ENCODE measurements at places on chromosomes 7 and 10. TPM values are rescaled to one million over a fixed set of nuclear protein-coding genes. Genes with fewer than 3 reads are reported as not detected.

GRCh38 chr7:113444261-113444660, 325.9 kb upstream of the SMIM30 start:
- no peaks in the 10 kb centered on the region for H3K4me1 ChIP-seq
- no peak overlapping the region for H3K27ac ChIP-seq
- no peak overlapping the region for H3K4me3 ChIP-seq
- no peaks in the 10 kb centered on the region for H3K36me3 ChIP-seq

DNA sequence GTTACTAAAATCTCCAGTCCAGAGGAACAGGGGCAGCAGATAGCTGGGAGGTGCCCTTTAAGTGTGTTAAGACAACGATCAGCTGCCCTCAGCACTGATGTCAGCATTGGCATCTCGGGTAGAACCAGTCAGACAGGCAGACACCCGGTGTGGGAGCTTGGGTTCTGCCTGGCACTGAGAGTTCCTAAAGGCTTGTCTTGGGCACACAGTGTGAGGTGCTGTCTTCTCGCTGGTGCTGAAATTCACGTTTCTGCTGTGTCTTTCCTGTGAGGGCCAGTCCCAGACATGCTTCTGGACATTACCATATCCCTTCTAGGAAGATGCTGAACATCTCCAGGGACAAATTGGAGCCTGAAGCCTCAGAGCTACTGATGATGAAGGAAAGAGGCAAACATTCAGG, 156.2 kb downstream of the DNAJB6 start:
- no peak overlapping the region for H3K4me3 ChIP-seq
- H3K36me3 ChIP-seq, result no peaks in the 10 kb centered on the region
- H3K27ac ChIP-seq, result no peak overlapping the region
- DNase-seq, result no peak
- peaks cover 25% of the 10 kb centered on the region for H3K4me1 ChIP-seq

DNA sequence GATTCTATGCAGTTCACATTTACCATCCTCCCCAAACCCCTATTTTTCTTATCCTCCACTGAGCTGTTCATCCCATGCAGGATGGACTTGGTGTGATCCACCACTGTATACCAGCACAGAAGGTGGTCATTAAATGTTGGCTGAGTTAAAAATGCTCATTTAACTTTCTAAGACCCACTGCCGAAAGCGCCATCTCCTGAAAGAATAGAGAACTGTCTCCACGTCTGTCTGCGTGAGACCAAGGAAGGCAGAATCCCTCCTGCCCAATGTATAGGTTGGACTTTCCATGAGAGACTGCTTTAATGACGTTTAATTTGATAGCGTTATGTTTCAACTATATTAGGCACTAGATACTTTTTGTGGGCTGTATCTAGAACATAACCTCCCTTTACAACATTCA, 124.3 kb downstream of the GPAM start:
- no peaks in the 10 kb centered on the region for H3K4me1 ChIP-seq
- H3K27ac ChIP-seq, result no peak overlapping the region
- H3K4me3 ChIP-seq, result no peak overlapping the region
- DNase-seq, result no peak
- H3K27me3 ChIP-seq, result no peaks in the 10 kb centered on the region

DNA sequence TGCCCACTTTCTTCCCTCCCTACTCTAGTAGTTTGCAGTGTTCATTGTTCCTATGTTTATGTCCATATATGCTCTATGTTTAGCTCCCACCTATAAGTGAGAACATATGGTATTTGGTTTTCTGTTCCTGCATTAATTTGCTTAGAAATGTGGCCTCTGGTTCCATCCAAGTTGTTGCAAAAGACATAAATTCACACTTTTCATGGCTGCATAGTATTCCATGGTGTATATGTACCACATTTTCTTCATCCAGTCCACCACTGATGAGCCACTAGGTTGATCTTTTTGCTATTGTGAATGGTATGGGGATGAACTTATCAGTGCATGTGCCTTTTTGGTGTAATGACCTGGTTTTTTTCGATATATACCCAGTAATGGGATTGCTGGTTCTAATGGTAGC, 1089.1 kb downstream of the GRM8 start:
- H3K4me1 ChIP-seq, result no peaks in the 10 kb centered on the region
- no peak overlapping the region for H3K4me3 ChIP-seq
- DNase-seq, result no peak
- H3K27me3 ChIP-seq, result no peaks in the 10 kb centered on the region
- no peaks in the 10 kb centered on the region for H3K36me3 ChIP-seq

DNA sequence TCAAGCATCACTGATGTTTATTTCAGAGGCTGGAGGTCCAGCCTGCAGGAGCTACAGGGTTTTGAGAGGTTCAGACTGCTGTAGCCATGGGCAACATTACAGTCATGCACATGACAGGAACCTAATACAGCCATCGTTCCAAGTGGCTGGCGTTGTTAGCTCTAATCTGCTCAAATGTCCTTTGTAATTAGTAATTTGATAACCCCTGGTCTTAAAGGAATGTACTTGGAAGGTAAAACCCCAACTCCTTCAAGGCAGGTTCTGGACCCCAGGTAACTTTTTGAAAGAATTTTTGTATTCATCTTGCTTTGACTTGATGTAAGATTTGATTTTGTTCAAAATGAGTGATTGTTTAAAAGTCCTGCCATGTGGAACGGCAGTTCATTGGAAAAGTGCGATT, 34.7 kb upstream of the FOXI2 start:
- no peak overlapping the region for H3K4me3 ChIP-seq
- H3K27me3 ChIP-seq, result peaks cover 3% of the 10 kb centered on the region
- no peaks in the 10 kb centered on the region for H3K4me1 ChIP-seq
- no peaks in the 10 kb centered on the region for H3K36me3 ChIP-seq

DNA sequence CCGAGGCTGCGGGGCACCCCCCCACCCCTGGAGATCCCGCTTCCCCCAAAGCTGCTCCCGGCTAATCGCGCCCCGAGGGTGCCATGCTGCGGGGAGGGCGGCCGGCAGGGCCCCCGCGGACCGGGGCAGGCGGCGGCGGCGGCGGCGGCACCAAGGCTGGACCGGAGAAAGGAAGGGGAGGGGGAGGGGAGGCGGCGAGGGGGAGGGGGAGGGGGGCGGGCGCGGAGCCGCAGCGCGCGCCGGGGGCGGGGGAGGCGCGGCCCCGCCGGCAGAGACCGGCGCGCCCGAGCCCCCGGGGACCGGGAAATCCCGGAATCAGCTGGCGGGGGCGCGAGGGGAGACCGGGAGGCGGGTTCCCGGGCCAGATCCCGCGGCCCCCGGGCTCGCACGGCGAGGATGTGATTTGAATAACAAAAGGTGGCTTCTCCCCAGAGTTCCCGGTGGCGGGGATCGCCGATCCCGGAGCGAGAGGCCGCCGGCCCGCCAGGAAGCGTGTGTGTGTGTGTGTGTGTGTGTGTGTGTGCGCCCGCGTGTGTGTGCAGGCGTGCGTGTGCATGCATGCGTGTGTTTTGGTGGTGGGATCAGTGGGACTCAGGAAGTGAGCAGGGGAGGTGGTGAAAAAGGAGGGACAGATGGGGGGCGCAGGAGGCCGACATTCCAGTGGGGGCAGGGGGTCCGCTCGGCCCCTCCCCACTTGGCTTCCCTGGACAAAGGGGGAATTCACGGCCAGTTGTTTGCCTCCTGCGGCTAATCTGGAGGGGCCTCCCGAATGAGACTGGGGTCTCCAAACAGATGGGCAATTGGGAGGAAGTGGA, 99.5 kb downstream of the HIP1 start:
- peak; percentile 41 for DNase-seq
- H3K4me1 ChIP-seq, result peaks cover 18% of the 10 kb centered on the region
- H3K27ac ChIP-seq, result no peak overlapping the region
- H3K4me3 ChIP-seq, result peak overlapping the region; percentile 65

- DNase-seq, result no peak
- no peak overlapping the region for H3K4me3 ChIP-seq
- H3K27ac ChIP-seq, result no peak overlapping the region
- H3K36me3 ChIP-seq, result no peaks in the 10 kb centered on the region
These were observed 271.6 kb downstream of the CACNA2D1 start for GRCh38 chr7:82172017-82172416.

GRCh38 chr7:99453105-99453504, 12.9 kb downstream of the ATP5MF start:
- no peak overlapping the region for H3K27ac ChIP-seq
- H3K4me1 ChIP-seq, result no peaks in the 10 kb centered on the region
- no peak overlapping the region for H3K4me3 ChIP-seq

GRCh38 chr10:84548869-84549268, 220.5 kb downstream of the CCSER2 start:
- no peak overlapping the region for H3K4me3 ChIP-seq
- no peaks in the 10 kb centered on the region for H3K4me1 ChIP-seq
- no peaks in the 10 kb centered on the region for H3K36me3 ChIP-seq
- no peak overlapping the region for H3K27ac ChIP-seq
- peaks cover 5% of the 10 kb centered on the region for H3K27me3 ChIP-seq

- no peaks in the 10 kb centered on the region for H3K4me1 ChIP-seq
- H3K27ac ChIP-seq, result no peak overlapping the region
- no peaks in the 10 kb centered on the region for H3K27me3 ChIP-seq
- H3K4me3 ChIP-seq, result no peak overlapping the region
- no peaks in the 10 kb centered on the region for H3K36me3 ChIP-seq
These were observed 43.4 kb upstream of the PDLIM1 start for GRCh38 chr10:95333997-95334804.

GRCh38 chr7:36109013-36109627, 43.9 kb upstream of the EEPD1 start:
- no peak overlapping the region for H3K27ac ChIP-seq
- no peak overlapping the region for H3K4me3 ChIP-seq
- H3K36me3 ChIP-seq, result no peaks in the 10 kb centered on the region
- no peak for DNase-seq
- no peaks in the 10 kb centered on the region for H3K27me3 ChIP-seq
- H3K4me1 ChIP-seq, result no peaks in the 10 kb centered on the region

GRCh38 chr7:80593869-80594586, 44.4 kb upstream of the CD36 start:
- H3K36me3 ChIP-seq, result no peaks in the 10 kb centered on the region
- no peak overlapping the region for H3K27ac ChIP-seq

DNA sequence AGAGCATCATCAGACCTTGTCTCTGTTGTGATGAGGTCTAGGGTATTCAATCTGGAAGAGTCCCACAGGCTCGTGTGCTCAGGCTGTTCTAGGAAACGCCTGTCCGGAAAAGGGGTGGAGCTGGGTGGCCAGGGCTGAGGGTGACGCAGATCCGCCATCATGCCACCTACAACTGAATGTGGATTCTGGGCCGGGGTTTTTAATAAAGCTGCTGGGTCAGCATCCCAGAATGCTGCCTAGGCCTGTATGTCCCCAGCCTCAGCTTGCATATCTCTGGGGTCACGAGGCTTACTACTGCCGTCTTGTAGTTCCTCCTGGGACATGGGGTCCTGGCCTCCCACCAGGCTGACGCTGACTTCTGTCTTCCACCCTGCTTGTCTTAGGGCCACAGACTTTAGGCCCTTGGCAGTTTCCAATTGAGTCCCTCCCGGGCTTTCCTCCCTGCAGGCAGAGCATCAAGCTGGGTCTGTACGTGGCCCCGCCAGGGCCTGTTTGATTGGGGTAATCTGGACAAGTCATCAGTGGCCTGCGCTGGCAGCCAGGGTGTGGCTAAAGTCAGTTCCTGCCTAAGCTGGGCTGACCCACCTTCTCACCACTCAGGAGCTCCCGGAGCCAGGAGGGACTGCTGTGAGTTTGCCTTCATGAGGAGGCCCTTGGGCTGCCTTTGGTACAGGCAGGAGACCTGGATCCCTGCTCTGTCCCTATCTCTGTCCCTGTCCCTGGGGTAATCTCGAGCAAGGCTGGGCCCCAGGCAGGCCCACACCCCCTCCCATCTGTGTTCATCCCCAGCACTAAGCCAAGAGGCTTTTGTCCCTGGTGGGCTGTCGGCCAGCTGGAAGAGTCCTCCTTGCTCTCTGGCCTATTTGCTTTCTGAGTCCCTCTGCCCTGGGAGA, 79.9 kb downstream of the ZMIZ1 start:
- H3K4me1 ChIP-seq, result peaks cover 82% of the 10 kb centered on the region
- H3K4me3 ChIP-seq, result no peak overlapping the region
- peak overlapping the region; percentile 36 for H3K27ac ChIP-seq
- no peaks in the 10 kb centered on the region for H3K36me3 ChIP-seq
- no peak for DNase-seq
- no peaks in the 10 kb centered on the region for H3K27me3 ChIP-seq

- no peaks in the 10 kb centered on the region for H3K36me3 ChIP-seq
- no peak overlapping the region for H3K27ac ChIP-seq
These were observed 2.4 kb downstream of the GPR158 start for GRCh38 chr10:25177093-25177753.

DNA sequence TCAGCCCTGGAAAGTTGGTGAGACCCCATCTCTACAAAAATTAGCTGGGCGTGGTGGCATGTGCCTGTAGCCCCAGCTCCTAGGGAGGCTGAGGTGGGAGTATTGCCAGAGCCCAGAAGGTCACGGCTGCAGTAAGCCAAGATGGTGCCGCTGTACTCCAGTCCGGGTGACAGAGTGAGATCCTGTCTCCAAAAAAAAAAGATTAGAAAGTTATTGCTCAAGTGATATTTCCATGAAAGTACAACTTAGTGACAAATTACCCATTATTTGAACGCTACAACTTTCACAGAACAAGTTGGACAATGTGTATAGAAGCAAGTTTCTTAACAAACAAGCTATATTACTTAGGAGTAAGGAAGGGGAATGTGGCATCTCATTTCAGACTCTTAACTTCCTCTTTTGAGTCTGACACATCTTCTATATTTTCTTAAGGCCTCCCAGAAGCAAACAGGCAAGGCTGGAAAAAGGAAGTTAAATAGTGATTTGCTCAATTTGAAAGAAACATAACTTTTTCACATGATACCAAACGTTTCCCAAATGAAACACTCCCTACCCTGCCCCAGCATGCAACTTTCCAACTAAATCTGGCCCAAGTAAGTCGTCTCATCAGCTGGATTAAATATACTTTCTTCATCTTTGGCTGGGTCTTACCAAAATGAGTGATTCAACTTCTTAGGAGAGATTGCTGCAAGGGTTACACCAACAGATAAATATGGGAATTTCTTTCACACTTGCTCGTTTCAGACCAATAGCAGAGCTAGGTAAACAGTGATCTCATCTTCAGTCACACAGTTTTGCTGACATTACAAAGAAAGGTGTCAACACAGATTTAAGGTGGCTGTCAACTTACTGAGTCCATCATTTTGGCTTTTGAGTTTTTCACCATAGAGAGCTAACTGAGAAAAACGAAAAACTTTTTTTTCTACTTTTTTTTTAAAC, 66.3 kb upstream of the KLF6 start:
- H3K4me1 ChIP-seq, result peaks cover 15% of the 10 kb centered on the region
- H3K36me3 ChIP-seq, result no peaks in the 10 kb centered on the region
- no peak for DNase-seq
- H3K4me3 ChIP-seq, result no peak overlapping the region

GRCh38 chr10:45581582-45582385, 90.8 kb downstream of the ZFAND4 start:
- peaks cover 9% of the 10 kb centered on the region for H3K4me1 ChIP-seq
- H3K27me3 ChIP-seq, result no peaks in the 10 kb centered on the region
- no peaks in the 10 kb centered on the region for H3K36me3 ChIP-seq

GRCh38 chr7:108014747-108015682, 12.1 kb upstream of the LAMB1 start:
- no peak overlapping the region for H3K4me3 ChIP-seq
- H3K27me3 ChIP-seq, result no peaks in the 10 kb centered on the region
- DNase-seq, result no peak
- H3K4me1 ChIP-seq, result no peaks in the 10 kb centered on the region
- H3K36me3 ChIP-seq, result no peaks in the 10 kb centered on the region
- H3K27ac ChIP-seq, result no peak overlapping the region

CPN1 gene
- not detected for total RNA-seq

GPNMB gene
- not detected for total RNA-seq

CYP2E1 gene
- 2.0 TPM for total RNA-seq

SPDYE16 gene
- not detected for total RNA-seq

MBL2 gene
- not detected for total RNA-seq

PTF1A gene
- not detected for total RNA-seq

NCF1 gene
- total RNA-seq, result 4.5 TPM

LRIT1 gene
- total RNA-seq, result not detected

C10orf62 gene
- not detected for total RNA-seq

SLC29A4 gene
- 0.39 TPM for total RNA-seq

LOXL4 gene
- not detected for total RNA-seq

LLCFC1 gene
- total RNA-seq, result not detected

TMEM26 gene
- total RNA-seq, result not detected
